ENCODE measurements at places on chromosomes 3 and 15.

- no peak for DNase-seq
Observed at GRCh38 chr3:191026746-191027145, 164.3 kb upstream of the GMNC start.

DNA sequence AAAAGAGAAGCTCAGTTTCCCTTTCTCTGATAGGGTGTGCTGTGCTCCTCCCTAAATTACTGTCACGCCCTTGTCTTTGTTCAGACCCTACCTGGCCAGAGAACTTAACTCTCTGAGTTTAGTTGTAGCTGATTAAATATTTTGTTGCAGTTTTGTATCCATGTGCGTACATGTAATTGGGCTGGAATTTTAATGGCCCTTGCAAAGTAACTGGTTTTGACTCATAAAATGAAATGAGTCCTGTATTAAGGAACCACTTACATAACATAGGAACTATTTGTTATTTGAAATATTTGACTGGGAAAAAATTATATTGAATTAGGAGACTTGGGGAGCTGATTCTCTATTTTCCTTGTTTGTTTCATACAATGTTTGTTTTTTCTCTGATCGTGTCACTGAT lies 80.2 kb downstream of the LRRK1 start:
- DNase-seq = no peak

DNA sequence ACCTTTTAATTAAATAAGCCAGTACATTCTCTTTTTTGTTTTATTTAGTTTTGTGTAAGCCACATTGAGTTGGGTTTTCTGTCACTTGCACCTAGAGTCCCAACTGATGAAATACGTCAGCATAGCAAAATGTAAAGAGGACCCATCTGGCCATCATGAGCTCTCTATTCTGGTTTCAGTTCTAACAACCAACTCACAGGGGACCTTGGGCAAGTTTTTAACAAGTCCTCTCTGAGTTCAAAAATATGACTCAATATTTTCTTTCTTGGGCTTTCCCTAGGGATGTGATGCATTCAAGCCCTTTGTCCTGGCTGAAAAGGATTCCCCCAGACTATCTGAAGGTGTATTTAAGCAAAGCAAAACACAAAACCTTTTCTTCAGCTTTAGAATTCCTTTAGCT lies 32.9 kb downstream of the PLCH1 start:
- DNase-seq = no peak

GRCh38 chr3:162517110-162517509 lies 1020.5 kb downstream of the OTOL1 start:
- DNase-seq = no peak

GRCh38 chr15:91408476-91409076 lies 308.5 kb downstream of the SV2B start:
- no peak for DNase-seq

- no peak for DNase-seq
Observed at GRCh38 chr15:63528138-63528659, 23.8 kb downstream of the USP3 start.

- DNase-seq = no peak
Observed at GRCh38 chr3:152826476-152826875, 8.5 kb upstream of the P2RY1 start.

DNA sequence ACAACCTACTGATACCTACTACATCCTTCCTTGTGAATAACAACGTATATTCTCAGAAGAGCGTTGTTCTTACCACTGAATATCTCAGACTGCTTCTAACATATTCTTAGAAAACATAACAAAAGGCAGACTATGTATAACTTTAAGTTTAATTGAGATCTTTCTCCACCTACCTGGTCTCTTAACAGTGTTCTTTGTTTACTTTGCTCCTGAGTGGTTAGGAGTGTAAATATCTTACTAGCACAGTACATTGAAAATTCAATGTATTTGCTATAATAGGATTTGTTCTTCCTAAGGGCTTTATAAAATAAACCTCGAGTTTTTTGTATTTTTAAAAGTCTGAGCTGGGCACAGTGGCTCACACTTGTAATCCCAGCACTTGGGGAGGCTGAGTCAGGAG lies 7.9 kb upstream of the BLM start:
- DNase-seq = no peak

- peak; percentile 47 for DNase-seq
Observed at GRCh38 chr15:67066041-67066958, 898 bp downstream of the SMAD3 start.

DNA sequence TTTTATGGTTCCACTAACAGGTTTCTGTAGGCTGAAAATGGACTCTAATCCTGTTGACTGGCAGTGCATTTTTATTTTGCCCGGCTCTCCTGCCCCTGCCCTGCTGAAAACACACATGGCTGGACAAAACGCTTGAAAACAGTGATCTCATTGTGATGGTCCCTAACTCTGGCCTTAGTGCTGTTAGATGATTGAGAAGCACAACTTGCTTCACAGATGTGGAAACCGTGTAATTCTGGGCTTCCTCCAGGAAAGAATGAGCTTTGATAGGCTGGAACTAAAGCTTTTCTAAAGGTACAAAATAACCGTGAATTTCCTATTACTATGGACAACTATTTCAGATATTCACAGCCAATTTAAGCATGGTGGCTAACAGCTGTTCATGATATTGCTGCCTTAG lies 121.4 kb downstream of the VGLL3 start:
- DNase-seq = no peak

GRCh38 chr3:155504682-155505081 lies 211.2 kb upstream of the STRIT1 start:
- DNase-seq = no peak

DNA sequence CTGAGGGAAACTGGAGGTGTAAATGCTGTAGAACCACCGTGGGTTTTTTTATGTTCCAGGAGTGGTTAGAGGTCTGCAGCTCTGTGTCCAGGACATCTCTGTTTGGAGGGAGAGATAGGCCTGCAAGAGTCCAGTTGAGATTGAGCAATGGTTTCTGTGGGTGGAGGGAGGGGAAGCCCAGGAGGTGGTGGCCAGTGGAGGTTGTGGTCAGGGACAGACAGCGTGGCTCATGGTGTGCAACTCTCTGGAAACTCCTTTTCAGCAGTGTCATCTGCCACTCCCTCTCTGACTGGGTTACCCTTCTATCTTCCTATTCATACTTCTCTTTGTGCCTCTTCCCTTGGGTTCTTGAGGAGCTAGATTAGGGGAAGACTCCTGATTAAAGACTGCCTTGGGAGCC lies 9.6 kb downstream of the XCR1 start:
- DNase-seq = no peak

DNA sequence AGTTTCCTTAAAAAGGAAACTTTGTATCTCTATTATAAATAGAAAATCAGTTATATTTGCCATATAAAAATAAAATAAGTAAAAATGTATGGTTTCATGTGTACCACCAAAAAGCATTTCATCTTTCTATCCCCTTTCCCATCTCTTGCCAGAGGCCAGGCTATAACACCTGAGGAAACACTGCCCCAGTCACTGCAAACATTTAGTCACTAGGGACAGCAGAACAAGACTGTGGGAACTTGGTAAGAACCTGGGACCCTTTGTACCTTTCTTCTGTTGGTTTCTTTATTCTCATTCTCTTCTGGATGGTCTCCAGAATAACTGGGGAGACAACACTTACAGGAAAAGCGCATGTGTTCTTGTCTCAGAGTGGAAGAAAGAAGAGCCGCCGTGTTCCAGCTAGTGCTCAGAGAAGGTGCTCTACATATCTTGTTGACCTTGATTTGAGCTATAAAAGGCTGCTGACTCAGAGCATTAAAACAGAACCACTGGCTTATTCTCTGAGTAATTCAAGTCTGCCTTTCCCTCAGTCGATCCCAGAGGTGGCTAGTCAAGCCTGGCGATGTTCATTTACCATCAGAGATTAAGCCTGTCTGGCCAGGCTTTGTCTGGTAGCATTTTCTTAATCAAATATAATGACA lies 361.6 kb downstream of the RBMS3 start:
- DNase-seq = no peak

- peak; percentile 72 for DNase-seq
Observed at GRCh38 chr3:52056521-52056967, at the start of gene DUSP7. Gene DUSP7 (minus strand): TSS chr3:52056571. CDS start chr3:52056366, 205 bp downstream.

GRCh38 chr15:40451527-40452158 lies 10.9 kb downstream of the BAHD1 start:
- DNase-seq = no peak

DNA sequence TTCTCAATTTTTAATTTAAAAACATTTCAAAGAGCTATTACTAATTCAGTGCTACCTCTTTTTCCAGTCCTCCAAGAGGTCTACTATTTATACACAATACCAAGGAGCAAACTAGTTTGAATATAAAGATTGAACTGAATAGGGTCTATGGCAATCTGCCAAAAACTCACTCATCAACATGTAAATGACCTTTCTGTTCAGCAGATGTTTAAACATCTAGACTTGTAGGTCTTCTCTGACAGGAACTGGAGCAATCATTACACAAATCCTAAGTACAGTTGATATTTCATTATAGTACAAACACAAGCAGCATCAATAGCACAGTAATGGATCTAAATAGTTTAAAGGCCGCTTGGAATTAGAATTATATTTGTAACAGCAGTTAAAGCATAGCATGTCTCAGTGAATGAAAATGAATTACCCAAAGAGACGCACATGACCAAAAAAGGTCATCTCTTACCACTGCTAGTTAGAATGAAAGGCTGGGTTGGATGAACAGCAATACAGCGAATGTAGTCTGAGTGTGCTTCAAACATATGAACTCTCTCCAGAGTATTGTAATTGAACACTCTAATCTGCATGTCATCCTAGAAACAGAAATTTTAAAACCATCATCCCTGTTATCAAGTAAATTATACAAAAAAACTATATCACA lies 10.7 kb downstream of the COPB2 start:
- no peak for DNase-seq

GRCh38 chr3:55147856-55148720 lies 220.2 kb upstream of the LRTM1 start:
- DNase-seq = no peak

- DNase-seq = no peak
Observed at GRCh38 chr3:83622526-83622925, 1336.3 kb upstream of the CADM2 start.

DNA sequence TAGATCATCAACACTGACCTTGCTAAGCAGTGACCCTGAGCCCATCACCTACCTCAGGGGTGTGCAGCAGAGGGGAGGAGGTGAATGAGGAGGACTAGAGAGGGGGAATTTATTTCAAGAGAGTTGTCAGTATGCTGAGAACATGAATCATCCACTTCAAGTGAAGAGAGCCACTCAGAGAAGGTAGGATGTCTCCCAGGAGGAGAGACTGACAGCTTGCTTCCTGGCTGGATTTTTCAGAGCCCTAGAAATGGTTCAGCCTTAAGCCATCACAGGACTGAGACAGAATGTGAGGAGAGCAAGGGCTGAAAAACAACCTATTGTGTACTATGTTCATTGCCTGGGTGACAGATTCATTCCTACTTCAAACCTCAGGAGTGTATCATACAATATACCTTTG lies 34.8 kb downstream of the CCNL1 start:
- DNase-seq = no peak

DNA sequence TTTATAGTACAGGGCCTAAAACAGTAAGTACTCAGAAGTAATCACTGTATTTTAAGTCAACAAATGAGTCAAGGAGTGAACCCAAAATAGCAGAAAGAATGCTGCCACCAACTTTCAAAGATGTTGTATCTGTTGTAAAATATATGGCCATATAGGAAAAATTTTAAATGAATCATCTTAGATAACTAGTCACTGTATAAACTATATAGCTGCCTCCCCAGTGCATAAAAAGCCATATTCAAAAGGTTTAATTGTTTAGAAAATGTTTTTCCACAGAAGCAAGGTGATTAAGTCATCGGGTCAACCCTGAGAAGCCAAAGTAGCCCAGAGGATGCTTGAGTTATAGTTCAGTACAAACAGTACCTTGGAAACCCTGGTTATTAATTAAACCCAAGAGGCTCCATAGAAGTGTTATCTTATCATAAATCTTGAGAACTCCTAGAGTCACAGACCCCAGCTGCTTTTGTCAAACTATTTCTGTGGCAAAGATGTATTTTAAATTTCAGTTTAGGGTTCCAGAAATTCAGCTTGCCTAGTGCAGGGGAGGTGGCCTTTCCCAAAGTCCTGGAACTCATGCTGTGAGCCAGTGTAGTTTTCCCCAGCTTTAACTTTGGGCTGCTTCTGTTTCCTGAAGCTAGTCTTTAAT lies 39.2 kb downstream of the MBNL1 start:
- no peak for DNase-seq

GRCh38 chr15:80059786-80060355 lies 395 bp downstream of the ZFAND6 start:
- peak; percentile 72 for DNase-seq

DNA sequence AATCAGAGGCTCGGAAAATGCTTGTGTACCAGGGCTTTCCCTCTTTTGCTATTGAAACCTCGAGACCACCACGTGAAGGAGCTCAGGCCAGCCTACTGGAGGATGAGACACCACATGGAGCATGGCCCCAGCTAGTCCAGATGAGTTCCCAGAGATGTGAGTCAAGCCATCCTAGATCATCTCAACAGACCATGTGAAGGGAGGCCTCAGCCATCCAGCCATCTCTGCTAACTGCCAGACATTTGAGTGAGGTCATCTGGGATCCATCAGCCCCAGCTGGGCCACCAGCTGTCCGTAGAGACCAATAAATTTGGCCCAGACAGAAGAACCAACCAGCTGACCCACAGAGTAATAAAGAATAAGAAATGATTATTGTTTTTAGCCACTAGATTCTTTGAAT lies 62.8 kb upstream of the PROK2 start:
- DNase-seq = no peak

- peak; percentile 60 for DNase-seq
Observed at GRCh38 chr3:178084938-178085816, 451.1 kb upstream of the KCNMB2 start.

DNA sequence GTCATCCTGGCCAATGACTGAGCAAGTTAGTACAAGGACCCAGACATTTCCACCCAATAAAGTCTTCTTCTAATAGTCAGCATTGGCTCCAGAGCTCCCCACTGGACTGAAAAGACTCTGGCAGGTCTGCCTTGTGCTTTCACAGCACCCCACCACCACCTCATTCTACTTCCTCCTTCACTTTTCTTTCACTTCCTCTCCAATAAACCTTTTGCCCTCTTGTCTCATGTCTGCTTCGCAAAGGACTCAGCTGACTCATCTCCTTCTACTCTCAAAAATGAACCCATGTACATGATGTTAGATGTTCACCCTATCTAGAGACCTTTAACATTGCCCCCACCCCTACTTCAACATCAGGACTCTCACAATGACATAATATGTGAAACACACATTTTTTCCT lies 181.0 kb upstream of the PPP2R3A start:
- no peak for DNase-seq

DNA sequence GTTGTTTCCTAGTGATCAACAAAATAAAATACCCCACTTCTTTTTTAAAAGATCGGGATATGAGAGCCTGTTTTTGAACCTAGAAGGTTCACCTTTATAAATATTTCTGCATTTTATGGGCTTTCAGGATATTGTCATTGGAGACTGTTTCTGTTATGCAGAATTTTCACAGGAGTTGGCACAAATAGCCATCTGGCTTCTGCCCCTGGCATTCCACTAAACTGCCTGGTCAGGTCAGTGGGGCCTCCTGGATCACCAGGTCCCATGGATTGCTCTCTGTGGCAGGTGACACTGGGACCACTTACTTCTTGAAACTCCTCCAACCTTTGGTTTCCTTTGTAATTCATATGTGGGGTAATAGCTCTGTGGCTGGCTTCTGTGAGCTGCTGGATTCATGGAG lies 25.5 kb upstream of the POLR2M start:
- no peak for DNase-seq
